ENCODE measurements at places on chromosomes 7 and 10.
A peak's percentile ranks its signal among the peaks of the same experiment; 100 is the strongest.

DNA sequence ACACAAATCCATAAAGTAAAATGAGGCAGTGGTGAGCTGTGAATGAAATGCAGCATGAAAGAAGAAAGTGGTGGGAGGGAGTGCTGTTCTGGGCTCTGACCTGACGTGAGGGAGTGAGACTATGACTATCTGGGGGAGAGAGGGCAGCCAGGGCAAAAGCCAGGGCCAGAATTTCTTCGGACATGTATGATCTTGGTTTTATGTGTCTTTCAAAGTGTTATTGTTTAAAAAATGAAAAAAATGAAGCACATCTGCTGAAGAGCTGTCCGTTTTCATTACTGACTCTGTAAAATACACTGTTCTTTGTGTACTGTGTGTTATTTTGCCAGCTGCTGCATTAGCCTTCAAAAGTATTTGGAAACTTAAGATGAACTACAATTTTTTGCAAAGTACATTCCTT, 70.2 kb upstream of the KLF14 start:
- DNase-seq, result no peak

DNA sequence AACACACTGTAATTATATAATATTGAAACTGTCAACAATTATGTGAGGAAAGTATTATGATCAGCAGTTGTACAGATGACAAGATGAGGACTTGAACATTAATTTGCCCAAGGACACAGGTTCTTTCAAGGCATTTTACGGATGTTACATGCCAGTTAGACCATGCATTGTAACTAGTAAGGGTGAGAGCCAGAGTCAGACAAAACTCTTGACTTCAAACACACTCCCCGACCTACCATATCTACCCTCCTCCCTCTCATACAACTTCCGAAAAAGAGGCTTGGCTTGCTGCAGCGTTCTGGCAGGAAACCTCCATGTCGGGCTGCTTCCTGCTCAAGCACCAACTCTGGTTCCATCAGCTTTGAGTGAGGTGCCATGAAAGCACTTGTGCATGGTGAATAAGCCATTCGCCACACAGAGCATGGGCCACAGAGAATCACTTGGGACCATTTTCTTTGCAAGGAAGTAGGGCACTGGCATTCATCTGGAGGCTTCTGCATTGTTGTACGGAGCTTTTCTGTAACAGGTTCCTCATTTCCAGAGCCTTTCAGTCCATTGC, 53.2 kb downstream of the FOXI2 start:
- DNase-seq, result no peak

DNA sequence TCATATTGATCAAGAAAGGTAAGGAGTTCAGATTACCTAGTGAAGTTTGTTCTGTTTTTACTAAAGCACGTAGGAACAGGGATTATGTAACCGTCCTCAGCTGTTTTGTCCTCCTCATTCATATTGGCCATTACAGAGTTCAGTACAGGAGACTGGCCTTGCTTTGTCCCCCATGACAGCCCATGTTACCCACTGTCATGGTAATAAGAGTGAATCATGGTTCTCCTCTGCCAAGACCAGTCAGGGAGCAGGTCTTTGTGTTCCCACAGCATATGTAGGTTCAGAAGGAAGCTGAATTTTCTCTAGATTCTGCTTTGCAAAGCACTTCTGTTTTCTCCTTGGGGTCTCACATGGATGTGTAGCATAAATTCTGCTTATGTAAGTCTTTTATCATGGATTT, 106.2 kb upstream of the GPR141 start:
- no peak for DNase-seq

- DNase-seq, result no peak
These were observed 63.8 kb upstream of the FAM204A start for GRCh38 chr10:118405928-118406327.

DNA sequence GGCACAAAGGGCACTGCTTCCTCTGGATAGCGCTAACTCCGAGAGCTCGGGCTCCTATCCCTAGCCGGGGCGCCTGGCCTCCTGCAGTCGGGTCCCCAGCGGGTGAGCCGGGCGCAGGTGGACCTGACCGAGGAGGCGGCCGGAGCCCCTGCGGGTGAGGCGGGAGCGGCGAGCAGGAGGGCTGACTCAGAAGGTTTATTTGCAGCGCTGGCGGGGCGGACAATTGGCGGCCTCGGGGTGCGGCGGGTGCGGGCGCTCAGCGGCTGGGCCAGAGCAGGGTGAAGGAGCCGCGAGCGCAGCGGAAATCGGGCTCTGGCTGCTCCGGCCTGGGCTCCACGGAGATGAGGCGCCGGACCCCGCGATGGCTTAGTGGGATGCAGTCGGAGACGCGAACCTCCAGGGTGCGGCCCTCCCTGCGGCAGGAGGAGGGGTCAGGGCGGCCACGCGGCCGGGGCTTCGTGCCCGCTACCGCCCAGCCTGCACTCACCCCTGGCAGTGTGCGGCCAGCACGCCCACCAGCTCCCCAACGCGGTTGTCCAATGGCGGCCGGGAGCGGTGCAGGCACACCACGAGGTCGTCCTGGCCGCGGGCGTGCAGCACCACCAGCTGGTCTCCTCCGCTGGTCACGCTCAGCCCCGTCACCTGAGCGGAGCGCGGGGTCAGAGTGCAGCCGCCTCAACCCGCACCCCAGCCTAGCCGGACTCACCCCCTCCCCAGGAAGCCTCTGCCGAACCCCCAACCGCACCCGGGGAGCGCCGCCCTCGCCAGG, 16.1 kb downstream of the MYO1G start:
- DNase-seq, result peak; percentile 43

GRCh38 chr10:48251525-48252353, 22.8 kb downstream of the FRMPD2 start:
- no peak for DNase-seq

DNA sequence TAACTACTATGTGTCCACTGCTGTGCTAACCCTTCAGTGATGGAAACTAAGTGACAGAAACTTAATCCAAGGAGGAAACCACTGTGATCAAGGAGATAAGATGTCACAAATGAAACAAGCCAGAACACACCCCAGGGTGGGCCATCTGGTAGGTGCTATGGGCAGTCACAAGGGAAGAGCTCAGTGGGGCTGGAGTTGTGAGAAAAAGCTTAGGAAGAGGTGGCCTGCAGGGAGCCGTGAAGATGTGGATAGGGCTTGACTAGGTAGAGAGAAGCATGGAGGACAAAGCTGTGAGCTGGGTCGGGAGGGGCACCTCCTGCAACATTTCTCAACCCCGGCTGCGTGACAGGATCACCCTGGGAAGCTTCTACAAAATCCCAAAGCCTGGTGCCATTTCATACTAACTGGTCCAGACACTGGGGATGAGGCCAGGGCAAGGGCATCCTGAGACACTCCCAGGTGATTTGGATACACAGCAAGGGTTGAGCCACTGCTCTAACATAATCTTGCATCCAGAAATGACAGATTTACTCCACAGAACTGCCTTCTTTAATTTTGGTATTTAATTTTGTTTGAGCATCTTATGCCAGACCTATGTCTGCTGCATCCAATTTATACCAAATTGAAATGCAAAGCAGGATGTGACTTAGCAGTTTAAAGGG, 69.3 kb downstream of the OSBPL3 start:
- DNase-seq, result no peak

GRCh38 chr7:2251841-2252771, 10.1 kb downstream of the NUDT1 start:
- DNase-seq, result no peak

GRCh38 chr7:47332681-47333553, 249.0 kb downstream of the TNS3 start:
- DNase-seq, result no peak

DNA sequence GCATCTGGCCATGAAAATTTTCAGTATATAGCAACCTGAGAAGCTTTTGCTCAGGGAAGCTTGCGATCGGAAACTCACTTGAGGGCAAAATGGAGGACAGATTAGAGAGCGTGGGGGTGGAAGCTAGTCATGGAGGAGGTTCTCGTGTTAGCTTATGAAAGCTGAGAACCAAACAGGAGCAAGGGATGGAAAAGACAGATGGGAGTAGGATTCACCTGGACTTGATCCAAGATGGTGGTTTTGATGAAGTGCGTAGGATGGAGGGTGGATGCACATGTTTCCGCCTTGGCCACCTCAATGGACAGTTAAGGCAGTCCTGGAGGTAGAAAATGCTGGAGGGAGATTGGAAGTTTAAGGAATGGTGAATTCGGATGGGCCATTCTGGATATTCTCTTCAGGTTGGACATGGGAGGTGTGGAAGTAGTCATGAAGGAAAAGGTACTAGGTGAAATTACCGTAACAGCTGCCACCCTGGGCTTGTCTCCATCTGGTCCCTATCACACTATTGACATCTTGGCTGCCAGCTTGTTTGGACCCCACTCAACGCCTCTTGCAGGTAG, 6.3 kb upstream of the C10orf95 start:
- peak; percentile 78 for DNase-seq
